ENCODE measurements at places on chromosomes 2 and 18.

GRCh38 chr2:170423919-170424318 lies 246.0 kb downstream of the MYO3B start:
- DNase-seq: no peak

- DNase-seq: no peak
Measured at GRCh38 chr2:20723543-20723942, 56.6 kb downstream of the GDF7 start.

- no peak for DNase-seq
Measured at GRCh38 chr2:166545473-166545872, 51.4 kb upstream of the SCN7A start.

DNA sequence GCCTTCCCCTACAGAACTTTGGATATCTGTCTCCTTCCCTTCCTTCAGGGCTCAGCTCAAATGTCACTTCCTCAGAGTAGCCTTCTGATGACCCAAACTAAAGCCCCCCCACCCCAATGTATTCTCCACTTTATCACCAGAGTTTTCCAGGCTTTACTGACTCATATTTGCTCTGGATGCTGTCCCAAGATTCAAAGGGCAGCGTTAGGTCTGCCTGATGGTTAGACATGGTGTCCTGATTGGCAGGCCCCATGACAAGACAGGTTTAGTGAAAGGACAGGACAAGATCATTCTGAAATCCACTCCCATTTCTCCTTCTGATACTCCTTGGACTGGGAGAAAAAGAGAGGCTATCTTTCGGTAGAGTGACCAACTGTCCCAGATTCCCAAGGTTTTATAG lies 22.6 kb upstream of the RPIA start:
- DNase-seq: no peak

DNA sequence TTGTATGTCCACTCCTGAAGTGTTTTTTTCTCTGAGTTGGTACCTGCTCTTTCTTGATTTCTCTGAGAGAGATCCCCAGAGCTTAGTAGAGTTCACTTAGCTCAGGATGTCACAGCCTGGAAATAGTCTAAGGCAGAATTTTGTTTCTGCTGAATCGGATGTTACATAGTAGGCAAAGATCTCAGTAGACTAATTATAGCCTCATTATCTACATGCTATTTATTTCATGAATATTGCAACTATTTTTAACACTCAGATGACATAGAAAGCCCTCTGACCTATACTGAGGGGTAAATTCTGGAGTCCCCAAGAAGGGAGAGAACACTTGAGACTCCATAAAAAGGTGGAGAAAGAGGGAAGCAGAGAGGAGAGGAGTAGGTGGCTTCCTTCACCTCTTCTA lies 160.2 kb downstream of the FHOD3 start:
- no peak for DNase-seq

Data from nephron progenitor cell (in vitro differentiated cells).